ENCODE measurements at places on chromosomes 11 and 22.

GRCh38 chr11:17572359-17572690 lies 25.3 kb downstream of the OTOG start:
- DNase-seq, result no peak

DNA sequence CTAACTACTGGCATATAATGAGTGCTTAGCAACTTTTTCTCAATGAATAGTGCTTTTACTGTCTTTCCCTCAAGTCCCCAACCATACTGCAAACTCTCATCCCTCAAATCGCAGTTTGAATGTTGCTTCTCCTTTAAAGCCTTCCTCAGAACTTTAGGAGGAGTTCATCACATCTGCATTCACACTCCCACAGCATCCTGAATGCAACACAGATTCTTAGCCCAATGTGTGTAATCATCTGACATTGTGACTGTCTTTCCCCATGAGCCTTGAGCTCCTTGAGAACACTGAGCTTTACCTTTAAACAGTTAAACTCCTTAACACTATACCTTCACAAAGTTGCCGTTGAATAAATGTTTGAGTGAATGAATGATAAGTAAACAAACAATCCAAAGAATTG lies 81.7 kb upstream of the FAM181B start:
- DNase-seq, result no peak

DNA sequence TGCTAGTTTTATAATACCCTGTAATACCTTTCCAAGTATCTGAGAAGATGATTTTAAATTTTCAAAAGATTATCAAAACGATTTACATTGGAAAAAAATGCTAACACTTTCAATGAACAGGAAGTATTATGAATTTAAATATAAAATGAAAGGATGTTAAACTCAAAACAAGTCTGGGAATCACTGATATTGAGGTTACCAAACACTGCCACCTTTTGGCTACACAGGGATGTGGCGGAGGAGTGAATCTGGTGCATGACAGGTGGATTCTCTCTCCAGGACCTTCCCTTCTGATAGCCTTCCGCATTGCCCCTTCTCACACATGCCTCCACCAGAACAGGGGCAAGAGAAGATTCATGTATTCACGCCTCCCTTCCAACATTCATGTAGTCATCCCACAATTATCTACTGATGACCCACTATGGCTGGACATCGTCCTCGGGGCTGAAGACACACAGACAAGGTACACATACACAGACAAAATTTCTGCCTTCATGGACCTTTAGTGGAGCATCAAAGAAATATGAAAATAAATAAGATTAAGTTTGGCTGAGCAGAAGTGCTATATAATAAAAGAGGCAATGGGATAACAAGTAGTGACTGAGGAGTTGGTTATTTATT lies 34.7 kb downstream of the ATG16L2 start:
- DNase-seq, result peak; percentile 62

- no peak for DNase-seq
Measured at GRCh38 chr11:93169143-93169542, 28.6 kb downstream of the SLC36A4 start.
